Panc1 (cell line): ENCODE measurements at places on chromosomes 3 and 15.

DNA sequence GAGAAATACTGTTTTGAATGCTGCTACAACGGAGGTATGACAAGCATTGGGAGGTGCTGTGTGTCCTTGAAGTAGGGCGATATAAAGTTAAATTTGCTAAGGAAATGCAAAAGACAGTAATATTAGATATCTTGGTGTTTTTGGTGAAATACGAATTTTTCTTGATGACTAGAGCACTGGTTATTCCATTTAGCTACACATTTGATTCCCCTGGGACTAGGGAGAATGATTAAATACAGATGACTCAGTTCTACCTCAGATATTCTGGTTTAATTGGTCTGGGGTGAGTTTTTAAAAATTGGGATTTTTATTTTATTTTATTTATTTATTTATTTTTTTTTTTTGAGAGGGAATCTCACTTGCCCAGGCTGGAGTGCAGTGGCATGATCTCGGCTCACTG lies 18.7 kb upstream of the GADL1 start:
- no peak for DNase-seq

DNA sequence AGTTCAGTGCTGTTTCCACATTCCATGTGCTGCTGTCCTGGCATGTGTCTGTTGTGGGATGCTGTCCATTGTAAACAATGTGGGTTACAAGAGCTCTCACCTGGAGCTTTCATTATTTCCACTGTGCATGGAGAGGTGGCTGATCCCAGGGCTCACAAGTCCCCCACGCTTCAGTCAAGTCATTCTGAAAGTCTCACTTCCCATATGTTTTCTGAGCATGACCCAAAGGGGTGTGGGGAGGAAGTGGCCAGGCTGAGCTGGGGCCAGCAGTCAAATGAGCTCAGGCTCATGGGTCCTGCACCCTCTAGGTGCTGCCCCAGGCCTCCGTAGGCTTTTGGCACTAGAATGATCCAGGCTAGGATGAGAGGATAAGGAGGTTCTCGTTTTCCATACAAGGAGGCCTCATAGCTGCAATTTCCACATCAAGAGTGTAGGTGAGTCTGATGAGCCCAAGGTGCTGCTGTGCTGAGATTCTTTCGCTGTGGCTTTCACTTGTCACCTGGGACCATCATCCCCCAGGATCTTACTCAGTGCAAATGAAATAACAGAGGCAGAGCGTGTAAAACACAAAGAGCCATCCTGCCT lies 22.0 kb downstream of the STARD5 start:
- DNase-seq = no peak

- DNase-seq = no peak
Measured at GRCh38 chr3:13532085-13532484, 16.8 kb upstream of the FBLN2 start.

GRCh38 chr3:73509816-73510215 lies 114.9 kb downstream of the PDZRN3 start:
- DNase-seq = no peak

DNA sequence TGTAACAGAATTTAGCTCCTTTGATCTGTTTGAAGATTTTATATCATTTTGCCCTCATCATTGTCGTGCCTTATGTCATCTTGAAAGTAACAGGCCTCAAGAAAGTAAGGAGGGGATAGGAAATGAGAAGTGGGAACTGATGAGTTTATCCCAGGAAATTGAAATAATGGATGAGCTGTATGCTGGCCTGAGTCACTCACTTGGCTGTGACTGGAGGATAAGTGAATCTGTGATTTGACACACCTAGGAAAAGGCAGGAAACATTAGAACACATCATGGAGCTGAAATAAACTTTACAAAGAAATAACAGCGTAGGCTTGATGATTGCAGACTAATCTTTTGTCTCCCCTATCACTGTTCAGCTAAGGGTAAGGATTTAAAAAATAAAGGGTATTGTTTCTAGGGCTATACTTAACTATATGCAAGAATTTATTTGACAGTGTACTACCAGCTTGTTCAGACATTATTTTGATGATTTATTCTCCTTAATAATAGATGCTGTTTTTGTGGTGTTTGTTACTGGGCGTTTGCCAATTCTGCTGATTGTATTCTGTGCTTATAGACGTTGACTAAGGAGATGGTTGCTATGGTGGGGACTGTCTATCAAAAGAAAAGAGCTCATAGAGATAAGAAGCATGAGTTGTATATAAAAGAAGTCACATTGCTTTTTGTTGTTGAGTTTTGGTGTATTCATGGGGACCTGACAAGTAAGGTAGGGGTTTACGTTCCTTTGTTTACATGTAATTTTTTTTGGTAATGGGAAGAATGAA lies 105.6 kb upstream of the ROPN1 start:
- no peak for DNase-seq

GRCh38 chr15:70826634-70827033 lies 27.3 kb downstream of the LARP6 start:
- peak; percentile 57 for DNase-seq

- no peak for DNase-seq
Measured at GRCh38 chr3:184031187-184031792, at the start of gene HTR3D. Gene HTR3D (plus strand): TSS chr3:184031742. CDS start chr3:184031742, 0 bp downstream.

- DNase-seq = no peak
Measured at GRCh38 chr15:63418811-63419210, 37.2 kb upstream of the CA12 start.

DNA sequence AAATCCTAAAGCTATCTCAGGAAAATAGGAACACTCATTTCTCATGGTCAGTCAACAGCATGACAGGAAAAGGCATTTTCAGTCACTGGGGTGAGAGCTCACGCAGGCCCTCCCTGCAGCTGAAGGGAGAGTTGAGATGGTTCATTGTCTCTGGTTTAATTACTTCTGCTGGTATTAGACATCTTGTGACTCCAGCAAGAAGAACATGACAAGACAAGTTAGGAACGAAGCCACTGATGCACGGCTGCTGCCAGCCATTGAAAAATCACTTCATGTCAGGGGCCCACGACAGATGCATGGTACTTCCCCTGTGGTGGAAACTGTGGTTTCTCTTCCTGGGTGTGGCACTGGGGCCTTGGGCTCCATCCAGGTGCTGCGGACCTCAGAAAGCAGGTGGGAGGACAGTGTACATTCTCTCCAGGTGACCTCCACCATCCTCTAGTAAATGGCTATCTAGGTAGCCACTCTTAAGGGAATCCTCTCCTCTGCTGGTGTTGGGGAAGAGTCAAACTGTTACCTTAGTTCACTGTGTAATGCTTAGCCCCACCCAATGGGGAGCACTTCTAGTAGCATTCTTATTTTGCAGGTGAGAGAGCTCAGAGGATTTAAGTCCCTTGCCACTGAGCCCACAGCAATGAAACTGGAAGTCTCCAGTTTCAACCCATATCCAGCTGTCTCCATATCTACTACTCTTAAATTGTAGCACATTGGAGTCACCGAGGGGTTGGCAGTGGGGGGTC lies 274.2 kb downstream of the LRTM1 start:
- no peak for DNase-seq

DNA sequence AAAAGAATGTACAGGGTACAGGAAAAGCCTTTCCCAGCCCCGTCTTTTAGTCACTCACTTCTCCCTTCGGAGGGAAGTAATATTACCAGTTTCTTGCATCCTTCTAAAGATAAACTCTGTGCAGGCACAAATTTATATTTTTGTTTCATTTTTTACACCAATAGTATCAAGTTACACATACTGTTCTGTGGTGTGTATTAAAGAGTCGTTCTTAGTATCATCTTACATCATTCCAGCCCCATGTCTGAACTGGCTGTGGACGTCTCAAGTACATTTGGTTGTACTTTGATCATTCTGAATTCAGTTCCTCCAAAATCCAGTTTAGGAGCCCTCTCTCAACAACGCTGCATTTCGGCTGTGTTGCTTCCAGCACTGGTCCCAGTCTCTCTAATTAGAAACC lies 68.7 kb downstream of the LMLN start:
- DNase-seq = no peak

DNA sequence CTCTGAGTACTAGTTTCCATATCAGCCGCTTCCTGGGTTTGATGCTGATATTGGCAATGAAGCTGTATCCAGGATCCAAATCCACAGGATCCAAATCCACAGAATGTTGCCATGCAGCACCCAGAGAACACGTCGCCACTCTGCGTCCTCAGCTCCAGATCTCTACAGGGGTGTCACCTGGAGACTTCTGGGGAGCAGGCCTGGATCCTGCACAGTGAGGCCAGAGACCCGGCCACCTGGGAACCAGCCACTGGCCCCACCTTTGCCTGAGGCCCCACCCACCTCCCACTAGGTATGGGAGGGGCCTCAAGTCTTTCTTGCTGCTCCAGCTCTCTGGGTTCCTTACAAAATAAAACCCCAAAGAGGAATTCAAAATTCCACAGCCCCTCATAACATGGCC lies 123.9 kb downstream of the LRRK1 start:
- DNase-seq = no peak

DNA sequence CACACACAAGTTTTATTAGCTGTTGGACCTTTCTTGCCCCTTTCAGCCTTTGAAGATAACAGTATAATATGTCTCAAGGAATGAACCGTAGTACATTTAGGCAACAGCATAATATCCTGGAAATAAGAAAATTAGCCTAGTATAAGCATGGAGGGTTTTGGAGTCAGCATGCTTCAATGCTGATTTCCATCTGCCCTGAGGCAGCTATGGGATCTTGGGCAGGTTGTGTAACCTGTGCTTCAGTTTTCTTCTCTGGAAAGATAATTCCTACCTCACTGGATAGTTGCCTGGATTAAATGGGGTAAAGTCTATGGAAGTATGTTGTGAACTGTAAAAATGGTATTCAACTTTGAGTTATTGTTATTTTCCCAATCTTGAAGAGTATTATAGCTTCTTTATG lies 1.6 kb downstream of the DHX30 start:
- no peak for DNase-seq

DNA sequence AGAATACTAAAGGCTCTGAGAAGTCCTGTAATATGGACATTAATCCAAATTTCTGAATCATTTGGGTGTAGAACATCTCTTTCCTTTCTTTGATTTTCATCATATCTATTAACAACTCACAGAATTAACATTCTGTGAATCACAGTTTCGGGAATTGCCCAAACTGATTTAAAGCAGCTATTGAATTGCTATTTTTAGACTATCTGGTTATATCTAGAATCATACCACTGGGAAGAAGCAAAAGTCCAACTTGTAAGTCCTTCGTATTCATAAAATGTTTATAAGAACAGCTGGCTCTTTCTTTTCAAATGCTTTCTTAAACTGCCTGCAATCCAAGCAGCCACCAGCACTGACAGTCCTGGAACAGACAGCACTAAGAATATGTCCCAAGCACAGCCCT lies 733.0 kb downstream of the NTRK3 start:
- DNase-seq = no peak

GRCh38 chr15:93274257-93274656 lies 185.2 kb upstream of the RGMA start:
- no peak for DNase-seq

- no peak for DNase-seq
Measured at GRCh38 chr3:46831841-46832240, 31.4 kb downstream of the MYL3 start.

GRCh38 chr3:175200391-175201095 lies 341.4 kb downstream of the NAALADL2 start:
- no peak for DNase-seq

GRCh38 chr15:80636675-80637074 lies 58.4 kb upstream of the ABHD17C start:
- DNase-seq = no peak

DNA sequence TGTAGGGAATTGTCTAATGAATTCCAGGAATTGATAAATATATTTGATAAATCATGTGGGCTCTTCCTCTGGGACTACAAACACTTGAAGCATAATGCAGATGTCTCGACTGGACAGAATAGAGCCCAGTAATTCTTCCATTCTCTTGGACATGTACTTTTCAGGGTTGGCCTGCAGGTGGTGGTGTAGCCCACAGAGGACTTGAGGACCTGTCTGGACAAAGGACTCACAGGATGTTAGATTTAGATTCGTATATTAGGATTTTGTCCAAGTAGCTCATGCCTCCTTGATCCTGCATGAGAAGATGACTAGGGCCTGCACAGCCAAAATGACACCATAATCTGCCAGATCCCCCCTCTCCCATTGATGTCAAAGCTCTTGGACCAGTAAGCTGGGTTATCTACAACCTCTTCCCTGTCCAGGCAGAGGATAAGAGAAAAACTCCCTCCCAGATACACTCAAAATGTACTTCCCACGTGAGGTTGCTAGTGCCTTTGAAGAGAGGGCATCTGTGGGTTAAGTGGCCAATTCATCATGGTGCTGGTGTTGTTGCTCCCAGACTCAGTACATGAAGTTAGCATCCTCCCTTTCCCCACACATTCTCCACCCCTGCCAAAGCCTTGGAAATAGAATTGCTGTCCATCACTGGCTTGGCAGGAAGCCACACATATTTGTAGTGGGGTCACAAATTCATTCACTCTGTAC lies 88.6 kb upstream of the ZNF280D start:
- DNase-seq = peak; percentile 25

GRCh38 chr3:117443014-117443413 lies 733.4 kb downstream of the TUSC7 start:
- DNase-seq = no peak

GRCh38 chr3:158725348-158726011 lies 6.8 kb downstream of the RARRES1 start:
- peak; percentile 80 for DNase-seq

- DNase-seq = peak; percentile 43
Measured at GRCh38 chr15:91302588-91303439, 202.8 kb downstream of the SV2B start.

- DNase-seq = no peak
Measured at GRCh38 chr3:30730967-30731366, 124.6 kb downstream of the TGFBR2 start.

DNA sequence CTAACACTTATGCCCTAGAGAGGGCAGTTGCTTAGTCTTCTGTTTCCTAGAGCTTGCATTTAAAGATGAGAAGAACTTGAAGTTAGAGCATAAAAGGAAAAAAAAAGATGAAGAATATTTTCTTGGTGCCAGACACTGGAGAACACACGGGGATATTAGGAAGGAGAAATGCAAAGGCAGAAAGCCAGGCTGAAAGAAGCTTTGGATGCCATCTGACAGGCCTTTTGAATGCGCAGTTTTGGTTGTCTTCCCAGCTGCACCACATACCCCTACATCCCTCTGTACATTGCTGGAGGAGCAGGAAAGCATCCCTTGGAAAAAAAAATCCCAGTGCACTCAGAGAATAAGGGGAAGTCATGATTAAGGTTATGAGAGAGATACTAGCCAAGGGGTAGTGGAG lies 378.9 kb downstream of the GAP43 start:
- no peak for DNase-seq

DNA sequence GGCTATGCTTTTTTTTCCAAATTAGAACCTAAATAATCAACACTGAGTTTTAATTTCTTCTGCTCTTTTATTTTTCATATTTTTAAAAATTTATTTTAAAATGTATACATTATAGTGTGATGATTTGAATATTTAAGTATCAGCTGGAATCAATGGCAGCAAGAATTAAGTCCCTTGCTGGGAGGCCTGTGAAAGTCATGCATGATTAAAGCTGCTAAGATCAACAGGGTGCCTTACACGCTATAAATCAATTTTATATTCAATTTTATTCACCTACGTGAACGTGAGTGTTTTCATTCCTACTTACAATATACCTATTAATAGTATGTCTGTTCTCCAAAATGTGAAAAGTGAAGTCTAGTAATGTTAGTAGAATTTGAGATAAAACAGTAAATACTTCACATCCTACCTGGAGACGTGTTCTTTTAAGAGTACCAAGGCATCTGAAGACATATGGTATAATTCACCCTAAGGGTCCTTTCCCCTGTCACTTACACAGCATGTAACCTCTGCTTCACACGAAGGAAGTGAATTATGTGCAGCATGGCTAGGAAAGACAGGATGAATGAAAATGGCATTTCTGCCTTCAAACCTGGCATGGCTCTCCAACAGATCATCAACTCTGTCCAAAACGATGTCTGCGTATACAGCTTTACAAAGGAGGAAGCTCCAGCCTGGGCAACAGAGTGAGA lies 640.4 kb upstream of the ROBO1 start:
- no peak for DNase-seq
